ENCODE measurements at places on chromosomes 1 and 21.

DNA sequence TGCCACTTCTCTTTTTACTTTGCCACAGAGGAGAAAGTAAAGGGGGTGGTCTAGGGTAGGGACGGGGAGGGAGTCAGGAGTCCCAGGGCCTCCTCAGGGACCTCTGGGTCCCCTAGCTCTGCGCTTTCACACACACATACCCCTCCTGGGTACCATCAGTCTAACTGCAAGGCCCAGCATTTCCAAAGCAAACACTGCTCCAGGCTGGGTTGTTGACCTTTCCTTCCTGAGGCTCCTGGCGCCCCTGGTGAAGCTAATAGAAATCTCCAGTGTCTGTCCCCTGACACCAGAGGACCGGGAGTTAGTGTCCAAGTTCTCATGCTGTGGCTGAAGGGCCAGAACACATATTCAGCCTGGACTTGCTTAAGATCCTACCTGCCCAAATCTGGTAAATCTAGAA lies 3.9 kb downstream of the TMEM63A start:
- no peak for DNase-seq

DNA sequence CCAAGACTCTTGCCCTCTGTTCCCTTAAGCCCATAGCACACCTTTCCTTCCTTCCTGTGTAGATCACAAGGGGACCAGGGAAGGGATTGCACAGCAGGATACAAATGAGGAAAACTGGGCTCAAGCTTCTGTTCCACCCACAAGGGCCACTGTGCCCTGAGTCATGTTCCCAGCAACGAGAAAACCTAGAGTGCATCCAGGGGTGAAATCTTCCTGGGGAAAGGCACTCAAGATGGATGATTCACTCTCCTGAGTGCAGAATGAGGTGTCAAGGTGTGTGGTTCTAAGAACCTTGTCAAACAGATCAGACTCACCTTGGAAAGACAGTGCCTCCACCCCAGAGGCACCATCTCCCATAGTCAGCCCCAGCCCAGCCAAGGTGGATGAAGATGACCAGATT lies 40.7 kb upstream of the EYA3 start:
- peak; percentile 61 for DNase-seq

DNA sequence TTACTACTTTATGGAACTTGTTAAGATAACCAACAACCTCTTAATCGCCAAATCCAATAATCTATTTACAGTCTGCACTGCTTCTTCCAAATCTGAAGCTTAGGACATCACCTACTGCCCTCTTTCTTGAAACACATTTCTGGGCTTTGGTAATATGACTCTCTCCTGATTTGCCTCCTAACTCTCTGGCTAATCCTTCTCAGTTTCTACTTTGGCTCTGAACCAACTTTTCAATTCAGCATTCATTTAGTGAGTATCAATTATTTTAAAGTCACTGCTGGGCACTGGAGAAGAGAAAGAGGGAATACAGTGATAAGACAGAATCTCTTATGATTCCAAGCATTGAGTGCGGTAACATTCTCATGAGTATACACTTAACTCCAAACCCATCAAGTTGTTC lies 275.0 kb downstream of the AKT3 start:
- DNase-seq: no peak

DNA sequence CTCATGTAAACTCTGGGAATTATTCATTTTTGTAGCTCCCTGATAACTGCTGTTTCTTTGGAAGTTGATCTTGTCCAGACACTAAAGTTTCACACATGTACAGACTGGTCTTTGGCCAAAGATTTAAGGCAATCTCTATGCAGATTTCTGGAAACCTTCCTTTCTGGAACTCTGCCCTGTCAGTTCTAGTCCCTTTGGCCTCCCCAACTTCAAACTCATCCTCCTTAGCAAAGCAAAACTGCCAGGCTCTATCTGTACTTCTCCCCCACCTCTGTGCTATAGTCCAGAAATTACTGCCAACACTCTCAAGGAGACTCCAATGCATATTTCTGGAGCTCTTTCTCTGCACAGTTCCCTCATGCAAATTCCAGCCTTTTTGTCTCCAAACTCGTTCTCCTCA lies 36.5 kb downstream of the C1orf198 start:
- no peak for DNase-seq

- DNase-seq: no peak
Observed at GRCh38 chr1:3697810-3698209, 45.5 kb downstream of the TP73 start.

- DNase-seq: peak; percentile 89
Observed at GRCh38 chr1:100785470-100786052, 66.0 kb downstream of the VCAM1 start.

DNA sequence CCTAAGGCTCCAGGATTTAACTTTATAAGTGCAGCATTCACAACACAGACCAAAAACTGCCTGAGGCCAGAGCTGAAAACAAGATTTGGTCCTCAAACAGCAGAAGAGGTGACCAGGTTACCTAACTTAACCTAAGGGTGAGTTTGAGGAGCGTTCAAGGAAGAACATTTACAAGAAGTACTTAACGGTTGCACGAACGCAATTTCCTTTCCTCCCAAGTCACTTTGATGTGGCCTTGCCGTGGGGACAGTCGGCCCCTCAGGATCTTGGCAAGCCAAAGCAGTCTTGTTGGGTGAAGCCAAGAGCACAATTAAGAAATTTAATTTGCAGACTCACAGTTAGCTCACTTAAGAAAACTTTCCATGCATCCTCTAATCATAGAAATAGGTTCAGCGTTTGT lies 202.6 kb upstream of the COA6 start:
- DNase-seq: no peak

- DNase-seq: peak; percentile 25
Observed at GRCh38 chr1:89780721-89781120, 40.1 kb upstream of the LRRC8D start.

- peak; percentile 89 for DNase-seq
Observed at GRCh38 chr1:19715334-19716203, 50.9 kb downstream of the HTR6 start.

- DNase-seq: no peak
Observed at GRCh38 chr1:22350171-22350923, 101.3 kb upstream of the ZBTB40 start.

- DNase-seq: no peak
Observed at GRCh38 chr1:119011116-119011515, 23.0 kb upstream of the TBX15 start.

- no peak for DNase-seq
Observed at GRCh38 chr1:164769486-164770130, 210.6 kb downstream of the PBX1 start.

DNA sequence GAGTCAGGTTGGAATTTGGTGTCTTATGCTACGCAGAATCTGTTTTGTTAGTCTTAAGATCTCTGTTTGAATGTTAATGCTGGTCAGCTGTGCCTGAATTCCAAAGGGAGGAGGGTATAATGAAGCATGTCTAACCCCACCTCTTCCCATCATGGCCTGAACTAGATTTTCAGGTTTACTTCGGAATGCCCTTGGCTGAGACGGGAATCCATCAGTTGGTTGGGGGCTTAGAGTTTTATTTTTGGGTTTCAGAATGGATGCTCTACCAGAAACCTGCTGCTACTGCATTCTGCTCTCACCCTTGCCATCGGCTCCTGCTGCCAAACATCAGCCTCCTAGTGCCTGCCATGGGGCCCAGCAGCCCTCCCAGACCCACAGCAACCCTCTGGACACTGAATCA lies 24.1 kb upstream of the ETV3 start:
- no peak for DNase-seq

DNA sequence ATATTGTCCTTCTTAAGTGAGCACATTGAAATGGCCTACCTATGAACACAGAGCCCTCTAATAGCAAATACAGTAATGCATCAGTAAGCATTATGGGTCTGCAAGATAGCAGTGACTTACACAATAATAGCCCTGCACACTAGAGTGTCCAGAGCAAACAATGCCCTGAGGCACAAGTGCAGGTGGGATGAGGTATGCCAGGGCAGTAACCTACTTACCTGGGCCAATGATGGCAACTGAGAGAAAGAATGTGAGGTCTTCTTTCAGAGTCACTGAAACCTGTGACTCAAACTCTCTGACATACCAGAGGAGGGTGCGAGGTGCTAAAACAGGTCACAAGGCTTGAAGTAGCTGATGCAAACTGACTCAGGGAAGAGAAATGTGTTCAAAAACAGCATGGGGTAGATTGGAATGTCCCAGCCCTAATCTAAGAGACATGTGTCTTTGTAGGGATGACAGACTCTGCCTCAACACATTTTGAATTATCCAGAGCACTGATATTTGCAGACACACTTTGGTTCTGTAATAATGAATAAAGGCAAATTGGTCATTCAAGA lies 168.5 kb upstream of the RUNX1 start:
- peak; percentile 98 for DNase-seq

DNA sequence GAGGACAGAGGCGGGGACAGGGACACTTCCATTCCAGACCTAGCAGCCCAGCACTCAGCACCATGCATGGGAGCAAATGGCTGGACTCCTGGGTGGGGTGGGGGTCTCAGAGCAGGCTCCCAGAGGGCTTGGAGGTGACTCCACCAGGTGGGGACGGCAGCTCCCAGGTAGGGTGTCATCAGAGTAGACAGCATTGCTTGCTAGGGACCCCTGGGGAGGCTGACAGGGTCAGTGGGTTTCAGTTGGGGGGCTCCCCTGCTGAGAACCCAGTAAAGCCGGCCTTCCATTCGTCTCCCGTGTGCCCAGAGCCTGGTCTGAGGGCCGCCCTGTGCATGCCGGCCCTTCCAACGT lies 4.8 kb upstream of the GJC2 start:
- DNase-seq: no peak

- peak; percentile 34 for DNase-seq
Observed at GRCh38 chr1:219566951-219567947, 45.7 kb downstream of the ZC3H11B start.

DNA sequence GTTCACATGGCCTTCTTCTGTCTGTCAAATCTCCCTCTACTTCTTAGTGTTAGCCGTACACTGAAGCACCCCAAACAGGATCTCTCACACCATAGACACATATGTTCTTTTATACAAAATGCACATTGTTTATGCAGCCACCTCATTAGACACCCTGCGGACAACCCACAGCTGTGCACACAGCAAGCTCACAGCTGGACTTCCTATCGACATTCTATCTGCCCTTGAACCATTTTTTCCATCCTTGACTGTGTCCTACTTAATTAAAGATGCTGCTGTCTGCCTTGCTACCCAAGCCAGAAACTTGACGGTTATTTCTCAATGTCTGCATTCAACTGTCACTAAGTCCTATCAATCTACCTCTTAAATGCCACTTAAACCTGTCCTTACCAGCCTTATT lies 3.2 kb upstream of the ZBTB21 start:
- no peak for DNase-seq

DNA sequence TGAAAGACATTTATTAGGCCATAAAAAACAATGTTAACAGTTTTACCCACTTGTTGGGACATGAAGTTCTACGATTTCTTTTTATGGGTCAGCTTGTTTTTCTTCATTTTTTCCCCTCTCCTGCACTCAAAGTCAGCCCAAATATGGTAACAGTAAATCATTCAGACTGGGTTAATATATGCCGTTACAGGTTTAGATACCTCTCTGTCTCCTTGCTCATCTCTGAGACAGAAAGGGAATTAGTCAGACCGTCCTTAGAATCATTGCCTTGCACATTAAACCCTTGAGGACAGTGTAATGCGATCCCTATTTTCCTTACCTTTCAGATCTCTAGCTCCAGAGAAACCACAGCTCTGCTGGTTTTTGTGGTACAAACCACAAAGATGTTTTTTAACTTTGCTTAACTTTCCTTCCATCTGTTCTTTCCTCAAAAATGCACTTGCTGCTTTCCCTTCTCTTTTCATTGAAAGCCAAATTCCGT lies 613.3 kb downstream of the PLPP3 start:
- peak; percentile 37 for DNase-seq

GRCh38 chr1:15411593-15412137 lies 2.0 kb downstream of the EFHD2 start:
- DNase-seq: no peak

- no peak for DNase-seq
Observed at GRCh38 chr1:14655385-14655784, 56.9 kb downstream of the KAZN start.

GRCh38 chr21:24737296-24737850 lies 869.9 kb downstream of the MRPL39 start:
- no peak for DNase-seq

- DNase-seq: no peak
Observed at GRCh38 chr21:15932726-15933125, 202.9 kb downstream of the USP25 start.

GRCh38 chr1:57340334-57341070 lies 83.4 kb downstream of the DAB1 start:
- no peak for DNase-seq

- DNase-seq: peak; percentile 72
Observed at GRCh38 chr21:16040601-16041000, 310.8 kb downstream of the USP25 start.

GRCh38 chr1:94535095-94535494 lies 6.5 kb downstream of the F3 start:
- no peak for DNase-seq
